ENCODE measurements at places on chromosomes 5 and 9. TPM values are rescaled to one million over a fixed set of nuclear protein-coding genes. Genes with fewer than 3 reads are reported as not detected.
A peak's percentile ranks its signal among the peaks of the same experiment; 100 is the strongest.

- DNase-seq: no peak
Measured at GRCh38 chr5:75640826-75641225, 29.6 kb downstream of the ANKDD1B start.

GRCh38 chr9:128162215-128163026 is 2.4 kb downstream of the BBLN start:
- DNase-seq: no peak

DNA sequence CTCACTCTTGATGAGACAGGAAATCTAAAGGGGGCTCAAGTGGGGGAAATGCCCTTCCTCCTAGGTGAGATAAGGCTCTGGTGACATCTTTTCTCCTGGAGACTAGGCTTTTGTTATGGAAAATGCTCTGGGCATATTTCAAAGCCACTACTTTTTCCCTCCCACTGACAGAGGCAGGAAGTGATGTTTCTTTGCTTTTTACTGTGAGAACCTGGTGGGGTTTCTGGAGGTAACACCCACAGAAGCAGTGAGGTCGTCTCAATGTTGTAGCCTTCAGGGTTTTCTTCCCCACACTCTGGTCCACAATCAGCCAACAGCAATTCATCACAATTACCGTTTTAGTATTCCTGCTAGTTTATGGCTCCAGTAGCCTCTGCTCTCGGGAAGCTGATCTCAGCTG is 41.4 kb upstream of the FAM240B start:
- DNase-seq: peak; percentile 6

- no peak for DNase-seq
Measured at GRCh38 chr5:179198825-179199224, 138.7 kb downstream of the ZNF354C start.

DNA sequence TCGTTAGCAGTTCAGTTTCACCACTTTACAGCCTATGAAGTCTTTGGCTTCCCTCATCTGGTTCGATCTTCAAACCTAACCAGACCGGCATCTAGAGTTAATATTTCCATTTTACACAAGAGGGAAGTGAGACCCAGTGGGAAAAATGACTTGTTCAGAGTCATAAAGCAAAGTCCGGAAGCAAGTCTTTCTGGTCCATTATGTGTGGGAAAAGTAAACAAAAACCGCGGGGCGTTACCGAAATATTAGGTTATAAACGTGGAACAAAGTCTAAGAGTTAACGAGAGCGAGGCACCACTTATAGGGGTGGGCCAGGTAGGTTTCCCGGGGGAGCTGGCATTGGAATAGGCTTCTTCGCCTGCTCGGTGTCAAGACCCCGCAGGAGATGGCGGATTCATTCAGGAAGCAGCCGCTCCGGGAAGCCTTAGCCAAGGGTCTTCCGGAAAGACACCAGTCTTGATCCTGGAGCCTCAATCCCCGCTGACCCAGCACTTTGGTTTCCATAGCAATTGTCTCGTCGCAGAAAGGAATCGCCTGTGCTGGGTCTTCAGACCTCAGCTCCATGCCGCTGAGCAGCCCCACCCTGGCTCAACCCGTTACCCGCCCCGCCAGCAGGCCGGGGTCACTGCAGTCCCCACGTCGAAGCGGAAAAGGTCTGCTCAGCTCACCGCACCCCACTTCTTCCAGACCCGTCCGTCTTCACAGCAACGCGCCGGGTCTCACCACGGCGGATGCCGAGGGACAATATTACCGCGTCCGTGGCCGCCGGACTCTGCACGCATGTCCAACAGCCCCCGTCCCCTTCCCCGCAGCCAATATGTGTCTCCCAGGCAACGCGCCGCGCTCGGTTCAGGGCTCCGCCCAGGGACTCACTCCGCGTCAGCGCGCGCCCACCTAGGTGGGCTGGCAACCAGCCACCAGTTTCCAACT is at the start of gene C5orf52:
C5orf52 (plus strand) TSS at position 872 of the 930 bp plus-strand sequence. CDS start 82 bp downstream, outside the sequence.
- DNase-seq: peak; percentile 37

GRAMD2B gene
- total RNA-seq: 2.6 TPM

PCDHGA8 gene
- total RNA-seq: 2.2 TPM
